ENCODE measurements at places on chromosomes 3 and 15.

DNA sequence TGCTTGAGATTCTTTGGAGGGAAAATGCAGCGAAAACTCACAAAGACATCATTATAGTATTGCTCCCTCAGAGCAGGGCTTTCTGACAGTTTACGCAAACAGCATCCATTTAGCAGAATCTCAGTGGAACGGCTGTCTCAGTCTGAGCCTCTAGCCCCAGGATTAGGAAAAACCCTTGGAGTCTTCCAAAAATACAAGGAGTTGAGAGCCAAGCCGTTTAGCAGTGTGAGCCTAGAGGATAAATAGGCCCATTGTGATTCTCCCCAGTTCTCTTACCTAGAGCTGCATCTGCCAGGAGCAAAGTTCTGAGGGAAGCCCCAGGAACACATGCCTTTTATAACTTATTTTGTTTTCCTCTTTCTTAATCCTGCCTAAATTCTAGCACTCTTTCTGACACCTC, 359.6 kb downstream of the NTRK3 start:
- DNase-seq = no peak

DNA sequence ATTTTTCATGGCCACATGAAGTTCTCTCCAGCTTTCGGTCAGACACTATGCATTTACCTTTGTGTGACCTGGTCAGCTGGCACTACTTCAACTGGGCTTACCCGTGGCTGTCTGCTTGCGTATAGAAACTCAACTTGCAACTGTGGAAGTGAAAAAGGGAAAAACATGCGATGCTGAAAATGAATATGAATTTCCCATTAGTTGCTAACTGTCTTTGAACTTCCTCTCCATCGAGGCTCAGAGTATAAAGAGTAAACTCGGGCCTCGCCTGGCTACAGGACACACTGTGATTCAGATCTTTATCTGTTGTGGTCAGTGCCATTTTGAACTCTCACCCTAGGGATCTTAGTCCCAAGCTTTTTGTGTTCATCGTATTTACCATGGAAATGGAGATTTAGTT, 26.8 kb downstream of the NFKBIZ start:
- no peak for DNase-seq

DNA sequence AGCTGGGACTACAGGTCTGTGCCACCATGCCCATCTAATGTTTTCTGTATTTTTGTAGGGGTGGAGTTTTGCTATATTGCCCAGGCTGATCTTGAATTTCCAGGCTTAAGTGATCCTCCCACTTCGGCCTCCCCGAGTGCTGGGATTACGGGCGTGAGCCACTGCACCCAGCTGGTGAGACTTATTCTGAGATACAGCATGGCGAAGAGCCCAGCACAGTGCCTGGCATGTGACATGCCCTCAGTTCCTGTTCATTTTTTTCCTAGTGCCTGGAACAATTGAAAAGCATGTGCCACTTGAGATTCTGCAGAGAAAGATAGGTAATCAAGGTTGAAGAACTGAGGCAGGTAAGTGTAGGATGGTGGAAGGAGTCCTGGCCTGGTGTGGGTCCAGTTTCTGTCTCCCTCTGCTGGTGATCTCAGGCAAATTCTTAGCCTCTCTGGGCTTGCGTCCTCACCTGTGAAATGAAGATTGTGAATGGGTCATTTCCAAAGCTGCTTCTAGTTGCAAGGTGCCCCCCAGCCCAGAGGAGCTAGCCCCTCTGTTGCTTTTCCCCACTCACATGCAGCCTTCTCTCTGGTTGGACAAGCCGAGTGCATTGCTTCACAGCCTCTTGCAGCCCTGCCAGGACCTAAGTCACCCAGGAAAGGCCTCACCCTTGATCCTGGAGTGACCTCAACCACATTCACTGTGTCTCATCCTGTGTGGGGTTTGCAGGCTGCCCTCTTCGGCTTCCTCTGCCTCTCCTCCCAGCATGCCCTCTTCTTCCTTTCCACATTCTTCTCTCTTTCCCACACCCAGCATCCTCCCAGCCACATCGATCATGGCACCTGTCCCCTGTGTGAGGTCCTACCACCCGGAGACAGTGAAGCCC, 4.3 kb upstream of the RHCG start:
- DNase-seq = no peak

- DNase-seq = no peak
These were observed 622.1 kb downstream of the IGSF11 start for GRCh38 chr3:118412503-118412902.

All from fibroblast of skin of right biceps (primary cell).